NCI-H2171 (cell line): ENCODE measurements at places on chromosomes 5 and 9.
A peak's percentile ranks its signal among the peaks of the same experiment; 100 is the strongest.

DNA sequence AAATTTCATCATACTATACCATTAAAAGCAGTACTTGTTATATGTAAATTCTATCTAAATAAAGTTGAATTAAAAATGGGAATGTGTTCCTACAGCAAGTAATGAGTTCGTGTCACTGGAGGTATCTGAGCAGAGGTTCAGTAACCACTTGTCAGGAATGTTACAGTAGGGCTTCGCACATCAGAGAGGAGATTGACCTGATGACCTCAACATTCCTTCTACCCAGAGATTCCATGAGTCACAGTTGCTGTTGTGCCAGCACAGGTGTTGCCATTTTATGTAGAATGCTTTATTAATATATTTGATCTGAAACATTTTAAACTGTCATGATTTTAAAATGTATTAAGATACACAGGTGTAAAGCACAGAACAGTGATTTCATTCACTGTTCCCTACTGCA, 60.3 kb downstream of the STX17 start:
- no peak for DNase-seq

- no peak for DNase-seq
Measured at GRCh38 chr9:109117856-109118807, 1.6 kb downstream of the TMEM245 start.

GRCh38 chr5:171702135-171702770, 83.4 kb upstream of the SMIM23 start:
- DNase-seq = no peak

DNA sequence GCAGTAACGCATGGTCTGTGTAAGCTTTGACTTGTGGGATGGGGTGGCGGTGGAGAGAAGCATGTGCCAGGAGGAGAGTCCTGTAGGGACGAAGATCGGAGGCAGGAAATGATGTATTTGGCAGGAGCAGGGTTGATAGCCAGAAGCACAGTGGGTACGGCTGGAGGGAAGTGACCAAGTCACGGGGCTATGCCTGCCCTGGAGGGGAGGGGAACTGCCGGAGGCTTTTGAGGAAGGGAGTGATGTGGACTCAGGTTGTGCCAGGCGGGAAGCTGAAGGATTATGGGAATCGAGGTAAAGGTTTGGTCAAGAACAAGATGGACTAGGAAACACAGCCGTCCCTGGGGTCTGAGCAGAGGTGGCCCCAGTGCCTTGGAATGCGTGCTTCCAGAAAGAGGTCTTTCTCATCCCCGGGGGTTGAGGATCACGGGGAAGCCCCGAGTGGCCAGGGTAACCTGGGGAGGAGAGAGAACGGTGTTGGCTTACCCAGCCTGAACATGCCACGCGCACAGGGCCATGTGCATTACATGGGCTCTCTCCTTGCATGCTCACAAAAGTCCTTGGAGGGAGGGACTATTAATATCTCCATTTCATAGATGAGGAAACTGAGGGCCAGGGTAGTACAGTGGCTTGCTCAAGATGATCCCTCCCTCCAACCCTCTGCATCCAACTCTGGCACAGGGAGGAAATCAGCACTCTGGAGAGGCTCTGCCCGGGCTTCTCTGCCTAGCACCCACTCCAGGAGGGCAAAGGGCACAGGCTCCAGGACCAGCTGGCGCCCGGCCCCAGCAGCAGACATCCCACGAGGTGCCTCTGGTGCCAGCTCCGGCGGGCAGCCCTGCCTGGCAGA, 253.8 kb downstream of the PBX3 start:
- no peak for DNase-seq

GRCh38 chr5:147530530-147531389, 20.9 kb upstream of the DPYSL3 start:
- no peak for DNase-seq

DNA sequence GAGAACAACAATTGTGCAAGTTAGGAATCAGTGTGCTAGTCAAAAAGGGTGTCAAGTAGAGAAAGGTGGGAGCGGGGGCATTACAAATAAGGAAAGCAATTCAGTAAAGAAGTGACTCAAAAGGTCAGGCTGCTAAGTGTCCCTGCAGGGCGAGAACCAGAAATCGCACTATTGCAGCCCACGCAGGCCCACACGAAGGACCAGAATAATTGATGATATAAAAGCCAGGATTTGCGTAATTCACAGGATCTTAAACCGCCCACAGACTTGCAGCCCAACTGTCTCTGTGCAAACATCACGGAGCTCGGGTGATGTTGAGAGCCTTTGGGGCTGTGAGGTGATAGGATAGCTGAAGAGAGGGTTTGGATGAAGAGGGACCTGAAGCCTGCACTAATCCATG, 349.0 kb downstream of the BRINP1 start:
- DNase-seq = no peak

DNA sequence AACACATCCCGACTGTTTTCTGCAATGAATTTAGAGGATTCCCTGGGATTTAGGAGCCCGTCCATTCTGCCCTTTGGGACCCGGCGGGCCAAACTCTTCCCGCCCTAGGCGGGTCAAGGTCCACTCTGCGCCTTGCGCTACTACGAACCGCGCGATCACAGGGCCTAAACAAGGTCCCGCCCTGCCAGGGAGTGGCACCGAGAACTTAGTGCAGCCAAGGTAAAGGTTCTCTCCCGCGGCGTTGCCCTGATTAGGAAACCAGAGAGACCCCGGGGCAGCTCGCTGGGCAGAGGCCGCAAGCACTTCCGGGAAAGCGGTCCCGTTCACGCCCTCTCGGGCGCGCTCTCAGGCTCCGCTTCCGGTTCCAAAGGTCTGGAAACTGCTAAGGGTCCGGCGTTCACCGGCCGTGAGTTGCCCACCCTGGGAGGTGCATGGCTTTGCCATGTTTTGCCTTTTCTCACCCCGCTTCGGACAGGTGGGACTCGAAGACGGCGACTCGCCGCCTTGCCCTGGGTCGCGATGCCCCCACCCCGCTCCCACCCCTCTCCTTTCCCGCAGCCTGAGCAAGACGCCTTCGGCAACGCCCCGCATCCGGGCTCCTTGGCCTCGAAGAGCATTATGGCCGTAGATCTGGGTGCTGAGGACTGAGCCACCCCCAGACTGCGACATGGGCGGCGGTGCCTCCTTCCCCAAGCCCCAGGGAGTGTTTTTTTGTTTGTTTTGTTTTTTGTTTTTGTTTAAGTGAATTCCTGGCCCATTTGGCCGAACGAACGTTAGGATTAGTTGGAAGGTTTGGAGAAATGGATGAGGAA, 23.4 kb downstream of the HNRNPK start:
- DNase-seq = peak; percentile 72

DNA sequence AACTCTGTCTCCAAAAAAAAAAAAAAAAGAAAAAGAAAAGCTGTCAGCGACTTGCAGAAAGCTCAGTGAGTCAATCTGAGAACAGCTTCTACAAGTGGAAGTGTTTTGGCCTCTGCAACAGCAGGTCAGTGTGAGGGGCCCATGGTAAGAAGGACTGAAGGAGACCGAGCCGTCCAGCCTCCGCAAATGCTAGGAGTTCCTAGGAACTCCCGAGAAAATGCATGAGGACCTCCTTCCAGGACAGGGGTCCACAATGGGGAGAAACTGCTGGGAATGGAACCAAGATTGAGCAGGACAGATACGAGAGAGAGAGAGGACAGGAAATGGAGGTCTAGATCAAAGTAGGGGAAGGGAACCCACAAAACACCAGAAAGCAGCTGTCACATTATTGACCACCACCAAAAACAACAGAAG, 180.5 kb downstream of the CRB2 start:
- no peak for DNase-seq
